Stimulated activated CD4-positive, alpha-beta T cell treated with anti-CD3 and anti-CD28 coated beads, Interleukin-1b, Interleukin-23, amount 100 ng/mL, for 4 hours (primary cell): ENCODE measurements at places on chromosomes 12 and 14.

DNA sequence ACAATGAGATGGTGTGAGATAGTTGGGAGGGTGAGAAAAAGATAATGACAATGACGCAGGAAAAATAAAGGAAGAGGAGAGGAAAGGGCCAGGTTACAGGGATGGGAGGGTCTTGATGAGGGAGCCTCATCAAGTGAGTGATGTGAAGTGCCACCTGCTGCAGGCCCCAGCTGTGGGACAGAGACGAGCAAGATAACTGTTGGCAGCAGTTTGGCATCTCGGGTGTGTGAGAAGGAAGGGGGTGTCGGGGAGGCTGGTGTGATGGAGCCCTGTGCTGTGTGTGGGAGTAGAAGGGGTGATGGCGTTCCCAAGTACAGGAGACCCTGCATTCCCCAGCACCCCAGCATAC, 11.4 kb upstream of the TAC3 start:
- no peak for DNase-seq

DNA sequence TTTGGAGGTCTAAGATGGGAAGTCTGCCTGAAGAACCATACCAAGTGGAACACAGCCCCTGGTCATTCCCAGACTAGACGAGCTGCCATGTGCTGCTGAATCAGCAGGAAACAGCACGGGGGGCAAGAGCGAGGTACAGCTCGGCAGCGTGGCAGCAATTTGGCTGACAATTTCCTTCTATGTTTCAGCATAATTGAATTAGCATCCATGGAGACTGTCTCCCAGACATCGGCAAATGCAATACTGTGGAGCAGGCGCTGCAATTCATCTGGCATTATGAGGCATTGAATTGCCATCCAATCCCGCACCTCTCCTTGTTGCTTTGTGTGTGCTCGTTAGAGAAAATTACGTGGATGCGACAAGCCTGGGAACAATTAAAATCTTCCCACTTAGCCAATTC, 46.0 kb upstream of the CCDC60 start:
- DNase-seq: no peak

DNA sequence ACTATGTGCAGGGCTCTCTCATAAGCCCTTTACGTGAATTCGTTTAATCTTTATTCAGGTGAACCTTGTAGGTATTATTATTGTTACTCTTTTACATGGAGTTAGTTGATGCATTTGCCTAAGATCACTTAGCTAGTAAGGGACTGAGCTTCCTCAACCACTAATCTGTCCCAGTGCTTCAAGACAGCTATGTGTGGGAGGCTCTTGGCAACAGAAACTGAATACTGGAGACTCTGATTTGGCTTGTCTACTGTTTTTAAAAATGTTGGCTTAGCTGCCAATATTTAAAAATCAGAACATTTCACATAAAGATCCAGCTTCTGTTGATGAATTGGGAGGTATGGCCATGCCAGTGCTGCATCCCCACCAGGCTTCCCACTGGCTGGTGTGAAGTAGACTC, 6.8 kb downstream of the KNTC1 start:
- no peak for DNase-seq

DNA sequence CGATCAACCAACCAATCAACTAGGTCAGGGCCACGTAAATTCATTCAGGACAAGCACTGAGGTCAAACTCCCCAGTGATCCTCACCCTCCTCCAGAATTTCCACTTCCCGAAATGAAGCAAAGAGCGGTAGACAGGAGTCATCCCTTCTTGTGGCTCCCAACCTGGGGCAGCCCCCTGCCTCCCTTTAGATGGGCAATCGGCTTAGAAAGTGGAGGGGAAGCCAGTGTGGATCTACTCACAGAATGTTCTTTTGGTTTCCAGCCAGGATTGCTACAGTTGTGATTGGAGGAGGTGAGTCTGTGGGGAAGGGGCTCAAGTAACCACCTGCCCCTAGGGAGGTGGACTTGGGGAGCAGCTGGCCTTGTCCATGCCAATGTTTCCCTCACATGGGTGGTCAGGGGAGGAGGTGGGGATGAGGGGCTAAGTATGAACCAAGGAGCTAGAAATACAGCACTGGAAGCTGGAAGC, 4.1 kb downstream of the IFI27 start:
- no peak for DNase-seq

- no peak for DNase-seq
Measured at GRCh38 chr12:76399040-76399439, 50.8 kb upstream of the BBS10 start.

DNA sequence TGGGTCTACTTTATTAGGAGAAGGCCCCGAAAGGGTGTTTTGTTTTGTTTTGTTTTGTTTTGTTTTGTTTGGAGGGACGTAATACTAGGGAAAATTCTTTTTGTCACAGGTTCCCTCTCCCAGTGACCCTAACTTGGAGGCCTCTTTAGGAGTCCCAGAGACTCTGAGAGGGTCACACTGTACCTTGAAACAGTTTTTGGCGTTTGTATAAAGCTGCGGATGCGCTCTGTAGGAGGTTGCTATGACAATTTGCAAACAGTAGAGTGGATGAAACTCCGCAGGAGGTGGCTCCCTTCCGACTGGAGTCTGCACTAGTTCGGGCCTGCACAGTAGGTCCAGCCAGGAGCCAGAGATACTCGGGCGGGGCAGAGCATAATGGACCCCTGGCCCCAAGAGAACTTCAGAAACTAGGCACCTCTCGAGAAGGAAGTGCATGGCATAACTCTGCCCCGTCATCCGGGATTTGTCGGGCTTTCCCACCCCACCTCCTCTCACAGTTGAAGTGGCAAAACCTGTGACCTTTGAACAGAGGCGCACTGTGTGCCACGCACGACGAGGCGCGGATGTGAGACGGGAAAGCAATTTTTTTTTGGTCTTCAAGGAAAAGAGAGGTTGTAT, 1.3 kb upstream of the DYRK2 start:
- DNase-seq: no peak

GRCh38 chr12:111450676-111451075, 45.0 kb downstream of the SH2B3 start:
- DNase-seq: no peak

GRCh38 chr12:89051065-89051677, 301.1 kb downstream of the DUSP6 start:
- DNase-seq: peak; percentile 15

GRCh38 chr12:98403936-98404335, 111.5 kb upstream of the TMPO start:
- no peak for DNase-seq

- DNase-seq: no peak
Measured at GRCh38 chr14:32940066-32940651, 1.5 kb downstream of the NPAS3 start.

DNA sequence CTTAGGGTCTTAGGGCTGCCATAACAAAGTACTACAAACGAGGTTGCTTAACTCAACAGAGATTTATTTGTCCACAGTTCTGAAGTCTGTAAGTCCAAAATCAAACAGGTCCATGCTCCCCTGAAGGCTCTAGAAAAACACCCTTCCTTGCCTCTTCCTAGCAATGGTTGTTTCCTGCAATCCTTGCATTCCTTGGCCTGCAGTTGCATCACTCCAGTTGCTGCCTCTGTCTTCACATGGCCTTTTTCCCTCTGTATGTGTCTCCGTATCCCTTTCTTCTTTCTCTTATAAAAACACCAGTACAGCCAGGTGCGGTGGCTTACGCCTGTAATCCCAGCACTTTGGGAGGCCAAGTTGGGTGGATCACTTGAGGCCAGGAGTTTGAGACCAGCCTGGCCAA, 17.4 kb downstream of the KCNMB4 start:
- DNase-seq: no peak

- no peak for DNase-seq
Measured at GRCh38 chr12:40692765-40693206, 547 bp downstream of the CNTN1 start.

- DNase-seq: no peak
Measured at GRCh38 chr12:88793096-88793495, 212.8 kb upstream of the KITLG start.

- DNase-seq: no peak
Measured at GRCh38 chr12:22250762-22251161, 83.7 kb downstream of the ST8SIA1 start.

- no peak for DNase-seq
Measured at GRCh38 chr12:75982979-75983660, 48.5 kb downstream of the PHLDA1 start.

DNA sequence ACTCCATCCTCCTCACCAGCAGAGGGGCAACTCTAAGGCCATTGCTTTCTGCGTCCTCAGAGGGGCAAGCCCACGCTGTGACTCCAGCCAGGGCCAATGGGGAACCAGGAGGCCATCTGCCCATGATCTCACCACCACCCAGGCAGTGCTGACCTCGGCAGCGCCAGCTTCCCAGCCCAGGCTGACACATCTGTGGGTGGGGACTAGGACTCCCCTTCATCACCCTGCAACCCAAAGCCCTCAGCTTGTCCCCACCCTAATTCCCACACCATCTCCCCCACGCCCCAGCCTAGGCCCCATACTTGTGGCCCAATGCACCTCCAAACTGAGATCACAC, 58.6 kb downstream of the VWF start:
- no peak for DNase-seq

GRCh38 chr12:53476769-53477209, 22.5 kb downstream of the MAP3K12 start:
- no peak for DNase-seq

DNA sequence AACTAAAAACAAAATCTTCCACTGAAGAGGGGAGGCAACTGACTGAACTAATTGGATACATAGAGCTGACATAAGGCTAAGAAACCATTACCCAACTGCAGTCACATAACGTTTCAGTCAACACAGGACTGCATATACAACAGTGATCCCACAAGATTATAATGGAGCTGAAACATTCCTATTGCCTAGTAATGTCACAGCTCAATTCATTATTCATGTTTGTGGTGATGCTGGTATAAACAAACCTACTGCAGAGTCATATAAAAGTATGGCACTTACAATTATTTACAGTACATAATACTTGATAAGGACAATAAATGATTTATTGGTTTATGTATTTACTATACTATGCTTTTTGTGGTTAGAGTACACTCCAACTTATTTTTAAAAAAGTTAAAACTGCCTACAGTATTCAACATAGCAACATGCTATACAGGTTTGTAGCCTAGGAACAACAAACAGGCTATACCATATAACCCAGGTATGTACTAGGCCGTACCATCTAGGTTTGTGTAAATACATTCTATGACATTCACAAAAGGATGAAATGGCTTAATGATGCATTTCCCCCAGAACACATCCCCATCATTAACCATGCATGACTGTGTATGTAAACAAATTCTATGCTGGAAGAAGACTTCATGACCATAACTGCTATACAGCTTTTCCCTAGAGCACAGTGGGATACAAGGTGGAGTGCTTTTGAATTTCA, 4.3 kb downstream of the NAP1L1 start:
- DNase-seq: no peak

GRCh38 chr14:32947792-32948191, 9.1 kb downstream of the NPAS3 start:
- no peak for DNase-seq

- DNase-seq: no peak
Measured at GRCh38 chr12:115185506-115185905, 501.5 kb upstream of the TBX3 start.

DNA sequence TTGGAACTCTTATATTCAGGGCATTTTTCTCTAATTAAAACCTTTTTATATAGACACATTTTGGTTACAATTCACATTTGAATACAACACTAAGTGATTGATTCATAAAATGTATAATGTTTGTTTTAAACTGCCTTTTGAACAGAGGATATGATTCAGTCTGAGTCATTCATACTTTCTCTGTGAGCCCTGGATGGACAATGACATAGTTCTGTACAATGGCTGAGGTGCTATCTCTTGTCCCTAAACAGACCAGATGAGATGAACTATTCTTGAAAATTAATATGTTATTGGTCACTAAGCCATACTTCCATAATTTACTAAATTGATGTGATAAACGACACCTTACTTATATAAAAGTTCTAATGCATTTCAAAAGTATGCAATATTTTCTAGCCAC, 199.7 kb upstream of the ATXN7L3B start:
- DNase-seq: no peak

DNA sequence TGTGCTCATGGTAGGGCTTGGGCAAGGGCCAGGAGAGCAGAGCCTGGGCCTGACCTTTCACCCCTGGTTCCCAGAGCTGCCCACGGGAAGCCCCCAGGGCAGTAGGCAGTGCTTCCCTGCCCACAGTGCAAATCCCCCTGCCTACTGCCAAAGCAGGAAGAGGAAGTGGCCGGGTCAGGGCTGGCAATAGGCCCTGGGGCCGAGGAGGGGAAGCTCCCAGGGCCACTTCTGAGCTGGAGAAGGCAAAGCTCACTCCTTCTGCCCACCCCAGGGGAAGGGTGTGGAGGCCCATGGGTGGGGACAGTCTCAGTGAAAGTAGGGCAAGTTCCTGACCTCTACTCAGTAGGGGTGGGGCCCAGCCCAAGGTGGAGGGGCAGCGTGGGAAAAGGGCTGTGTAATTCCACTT, 5.4 kb upstream of the NR4A1 start:
- no peak for DNase-seq

DNA sequence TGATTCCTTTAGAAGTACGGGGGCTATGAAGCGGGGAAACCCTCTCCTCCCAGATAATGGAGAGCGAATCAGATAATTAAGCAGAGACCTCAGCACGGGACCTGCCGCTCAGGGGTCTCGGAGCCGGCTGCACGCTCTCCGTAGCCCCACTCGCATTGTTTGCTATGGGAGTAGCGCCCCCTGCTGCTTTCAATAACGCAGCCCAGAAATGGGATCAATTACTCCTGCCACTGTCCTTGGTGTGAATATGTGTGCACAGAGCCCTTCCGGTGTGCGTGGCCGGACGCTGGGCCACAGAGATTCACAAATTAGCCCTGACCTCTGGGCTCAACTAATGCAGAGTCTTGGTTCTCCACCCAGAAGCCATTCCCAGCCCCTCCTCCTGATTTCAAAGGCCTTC, 76.4 kb upstream of the TMEM132C start:
- DNase-seq: no peak

GRCh38 chr12:122072031-122072970, 6.3 kb upstream of the MLXIP start:
- DNase-seq: no peak

GRCh38 chr14:95128140-95128539, 29.2 kb downstream of the DICER1 start:
- DNase-seq: no peak

- DNase-seq: no peak
Measured at GRCh38 chr12:105164068-105164467, 56.5 kb downstream of the WASHC4 start.

GRCh38 chr14:45633220-45633984, 380.4 kb upstream of the MIS18BP1 start:
- DNase-seq: no peak

- DNase-seq: no peak
Measured at GRCh38 chr14:31320922-31321766, 99.2 kb downstream of the HEATR5A start.

DNA sequence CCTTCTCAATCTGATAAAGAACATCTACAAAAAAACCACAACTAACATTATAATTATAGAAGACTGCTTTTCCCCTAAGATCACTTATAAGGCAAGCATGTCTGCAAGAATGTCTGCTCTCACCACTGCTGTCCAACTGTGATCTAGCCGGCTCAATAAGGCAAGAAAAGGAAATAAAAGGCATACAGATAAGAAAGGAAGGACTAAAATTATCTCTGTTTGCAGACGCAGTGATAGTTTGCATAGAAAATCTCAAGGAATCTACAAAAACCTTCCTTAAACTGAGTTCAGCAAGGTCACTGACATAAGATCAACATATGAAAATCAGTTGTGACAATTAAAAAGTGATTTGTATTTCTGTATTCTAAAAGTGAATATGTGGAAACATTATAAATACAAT, 138.0 kb upstream of the EGLN3 start:
- DNase-seq: no peak
